ENCODE measurements at places on chromosomes 7 and 10.
A peak's percentile ranks its signal among the peaks of the same experiment; 100 is the strongest.

DNA sequence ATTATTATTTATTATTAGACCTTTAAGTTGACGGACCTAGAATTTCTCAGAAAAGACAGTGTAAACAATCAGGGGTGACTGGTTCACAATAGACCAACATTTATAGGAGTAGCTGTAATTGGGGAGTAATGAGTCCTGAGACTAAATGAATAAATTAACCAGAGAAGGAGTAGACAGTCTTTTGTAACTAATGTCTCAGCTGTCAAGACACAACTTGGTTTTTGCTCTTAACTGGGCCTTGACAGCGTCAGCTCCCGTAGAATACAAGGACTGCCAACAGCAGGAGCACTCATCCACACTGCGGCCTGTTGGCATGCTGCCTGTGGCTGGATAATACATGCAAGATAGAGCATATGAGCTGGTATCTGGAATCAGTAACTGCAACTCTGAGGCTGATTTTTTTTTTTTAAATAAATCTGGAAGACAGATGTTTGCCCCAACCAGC lies 123.9 kb downstream of the CACNA2D1 start:
- H3K4me3 ChIP-seq = no peak overlapping the region
- H3K4me1 ChIP-seq = no peaks in the 10 kb centered on the region
- peak; percentile 84 for DNase-seq
- no peaks in the 10 kb centered on the region for H3K27me3 ChIP-seq
- H3K36me3 ChIP-seq = no peaks in the 10 kb centered on the region

DNA sequence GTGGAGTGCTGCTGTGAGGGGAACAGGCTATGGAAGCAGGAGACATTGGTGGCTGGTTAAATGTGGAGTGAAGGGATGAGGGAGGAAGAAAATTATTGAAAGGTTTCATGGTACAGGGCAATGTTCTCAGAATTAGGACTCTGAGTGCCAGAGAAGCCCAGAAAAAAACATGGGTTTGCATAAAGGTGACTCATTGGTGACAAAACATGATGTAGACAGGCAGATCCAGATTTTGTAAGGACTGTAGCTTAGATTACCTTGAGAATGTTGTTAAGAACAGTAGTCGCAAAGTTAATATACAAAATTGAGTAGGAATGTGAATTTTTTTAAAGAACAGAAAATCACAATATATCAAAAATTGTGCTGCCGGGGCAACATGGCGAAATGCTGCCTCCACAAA lies 134.9 kb upstream of the ZNF438 start:
- H3K27ac ChIP-seq = no peak overlapping the region
- DNase-seq = no peak
- H3K4me1 ChIP-seq = no peaks in the 10 kb centered on the region
- no peaks in the 10 kb centered on the region for H3K36me3 ChIP-seq

DNA sequence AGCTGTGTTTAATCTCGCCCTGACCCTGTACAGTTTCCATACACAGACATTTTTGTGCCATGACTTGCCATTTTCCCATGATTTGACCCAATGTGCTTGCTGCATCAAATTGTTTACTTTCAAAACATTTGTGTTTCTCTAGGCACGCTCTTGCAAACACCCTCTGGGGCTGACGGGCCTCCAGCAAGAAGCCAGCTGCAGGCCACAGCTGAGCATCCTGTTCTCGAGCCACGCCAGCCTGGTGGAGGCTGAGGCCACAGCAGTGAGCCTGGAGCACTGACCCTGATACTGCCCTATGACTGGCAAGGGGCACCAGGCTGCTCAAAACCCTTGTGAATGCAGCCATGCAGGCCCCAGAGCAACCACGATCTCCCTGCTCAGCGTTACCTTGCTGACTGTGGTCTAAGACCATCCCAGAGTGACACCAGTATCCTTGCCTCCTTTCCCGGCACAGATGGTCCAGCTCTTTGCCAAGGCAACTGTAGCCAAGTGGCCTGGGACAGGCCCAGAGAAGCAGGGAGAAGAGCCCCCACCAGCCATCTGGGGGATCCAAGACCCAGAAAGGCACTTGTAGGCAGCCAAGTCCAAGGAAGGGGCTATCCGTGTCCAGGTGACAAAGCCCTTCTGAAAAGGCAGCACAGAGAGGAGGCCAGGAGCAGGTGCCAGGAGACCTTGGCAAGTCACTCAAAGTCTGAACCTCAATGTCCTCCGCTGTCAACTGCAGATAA lies 78.5 kb downstream of the OAT start:
- no peak overlapping the region for H3K4me3 ChIP-seq
- no peaks in the 10 kb centered on the region for H3K36me3 ChIP-seq
- DNase-seq = peak; percentile 86

DNA sequence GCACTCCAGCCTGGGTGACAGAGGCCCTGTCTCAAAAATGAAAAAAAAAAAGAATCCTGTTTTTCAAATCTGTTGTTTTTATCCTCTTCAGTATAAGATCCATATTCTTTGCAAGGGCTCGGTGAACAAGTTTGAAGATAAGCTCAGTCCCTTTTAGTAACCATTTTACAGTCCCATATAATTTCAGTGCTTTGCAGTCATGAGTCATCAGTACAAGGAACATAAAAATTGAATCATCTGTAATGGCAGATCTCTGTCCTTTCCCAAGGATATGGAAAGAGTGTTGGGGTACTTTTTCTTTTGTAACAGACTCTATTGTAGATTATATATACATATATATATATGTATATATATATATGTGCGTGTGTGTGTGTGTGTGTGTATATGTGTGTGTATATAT lies 52.2 kb upstream of the ZPBP start:
- no peak for DNase-seq
- no peak overlapping the region for H3K4me3 ChIP-seq
- peaks cover 9% of the 10 kb centered on the region for H3K27me3 ChIP-seq
- no peaks in the 10 kb centered on the region for H3K36me3 ChIP-seq
- H3K4me1 ChIP-seq = no peaks in the 10 kb centered on the region

DNA sequence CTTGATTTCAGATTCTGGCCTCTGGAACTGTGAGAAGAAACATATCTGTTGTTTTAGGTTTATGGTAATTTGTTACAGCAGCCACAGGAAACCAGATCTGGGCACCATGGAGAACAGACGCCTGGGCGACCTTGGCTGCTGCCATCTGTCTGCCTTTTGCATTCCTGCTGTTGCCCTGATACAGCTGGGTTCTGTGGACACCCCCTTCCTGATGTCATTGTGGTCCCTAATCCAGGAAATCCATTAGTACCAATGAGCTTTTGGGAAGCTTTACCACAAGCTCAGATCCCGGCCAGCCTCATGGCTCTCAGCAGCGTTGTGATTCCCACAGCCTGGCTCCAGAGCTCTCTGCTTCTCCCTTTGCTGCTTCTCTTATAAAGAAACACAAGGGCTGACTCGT lies 174.2 kb upstream of the NPS start:
- no peak for DNase-seq
- H3K4me1 ChIP-seq = no peaks in the 10 kb centered on the region
- no peak overlapping the region for H3K4me3 ChIP-seq
- H3K36me3 ChIP-seq = peaks cover 27% of the 10 kb centered on the region

GRCh38 chr10:88418871-88419270 lies 164.2 kb downstream of the RNLS start:
- no peak overlapping the region for H3K27ac ChIP-seq
- no peak for DNase-seq
- H3K4me3 ChIP-seq = no peak overlapping the region

- no peaks in the 10 kb centered on the region for H3K27me3 ChIP-seq
- peak overlapping the region; percentile 100 for H3K4me3 ChIP-seq
- no peaks in the 10 kb centered on the region for H3K4me1 ChIP-seq
Observed at GRCh38 chr10:92291921-92292845, 1.2 kb downstream of the MARCHF5 start.

GRCh38 chr7:13850185-13850752 lies 139.2 kb downstream of the ETV1 start:
- DNase-seq = no peak
- no peaks in the 10 kb centered on the region for H3K4me1 ChIP-seq
- H3K36me3 ChIP-seq = no peaks in the 10 kb centered on the region

GRCh38 chr7:23058408-23059096 lies 44.6 kb upstream of the HYCC1 start:
- no peak overlapping the region for H3K27ac ChIP-seq
- no peak for DNase-seq
- H3K27me3 ChIP-seq = no peaks in the 10 kb centered on the region
- no peaks in the 10 kb centered on the region for H3K36me3 ChIP-seq

GRCh38 chr10:11835704-11836103 lies 12.5 kb downstream of the PROSER2 start:
- H3K27ac ChIP-seq = no peak overlapping the region
- H3K4me1 ChIP-seq = no peaks in the 10 kb centered on the region
- H3K27me3 ChIP-seq = no peaks in the 10 kb centered on the region

DNA sequence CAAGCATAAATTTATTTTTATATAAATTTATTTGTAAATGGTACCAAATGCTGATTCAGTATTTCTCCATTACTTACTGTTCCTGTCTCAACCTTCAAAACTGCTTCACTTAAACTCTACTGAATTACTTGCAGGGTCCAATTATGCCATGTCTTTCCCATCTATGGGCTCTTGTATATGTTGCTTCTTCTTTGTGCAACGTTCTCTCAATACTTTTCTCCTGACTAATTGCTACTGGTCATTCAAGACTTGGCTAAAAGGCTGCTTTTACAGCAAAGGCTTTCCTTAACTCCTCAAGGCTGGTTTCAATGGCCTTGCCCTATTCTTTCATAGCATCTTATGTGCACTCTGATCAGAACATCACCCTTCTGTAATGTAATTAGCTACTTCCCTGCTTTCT lies 67.9 kb downstream of the RNLS start:
- H3K36me3 ChIP-seq = no peaks in the 10 kb centered on the region
- no peaks in the 10 kb centered on the region for H3K27me3 ChIP-seq
- H3K4me1 ChIP-seq = no peaks in the 10 kb centered on the region
- no peak overlapping the region for H3K4me3 ChIP-seq

DNA sequence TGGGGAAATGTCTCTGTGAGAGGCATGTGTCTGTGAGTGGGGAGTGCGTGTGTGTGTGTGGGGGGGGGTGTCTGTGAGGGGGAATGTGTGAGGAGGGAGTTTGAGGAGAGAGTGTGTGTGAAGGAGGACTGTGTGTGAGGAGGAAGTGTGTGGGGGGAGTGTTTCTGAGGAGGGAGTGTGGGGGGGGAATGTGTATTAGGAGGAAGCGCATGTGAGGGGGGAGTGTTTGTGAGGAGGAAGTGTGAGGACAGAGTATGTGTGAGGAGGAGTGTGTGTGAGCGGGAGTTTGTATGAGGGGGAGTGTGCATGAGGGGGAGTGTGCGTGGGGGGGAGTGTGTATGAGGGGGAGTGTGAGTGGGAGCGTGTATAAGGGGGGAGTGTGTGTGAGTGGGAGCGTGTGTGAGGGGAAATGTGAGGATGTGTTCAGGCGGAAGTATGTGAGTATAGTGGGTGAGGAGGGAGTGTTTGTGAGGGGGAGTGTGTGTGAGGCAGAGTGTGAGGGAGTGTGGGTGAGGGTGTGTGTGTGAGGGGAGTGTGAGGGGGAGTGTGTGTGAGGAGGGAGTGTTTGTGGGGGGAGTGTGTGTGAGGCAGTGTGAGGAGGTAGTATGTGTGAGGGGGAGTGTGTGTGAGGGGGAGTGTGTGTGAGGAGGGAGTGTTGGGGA lies 21.8 kb upstream of the PTPRN2 start:
- H3K4me1 ChIP-seq = no peaks in the 10 kb centered on the region
- H3K27me3 ChIP-seq = no peaks in the 10 kb centered on the region
- H3K27ac ChIP-seq = no peak overlapping the region
- H3K36me3 ChIP-seq = no peaks in the 10 kb centered on the region
- H3K4me3 ChIP-seq = no peak overlapping the region
- DNase-seq = no peak

DNA sequence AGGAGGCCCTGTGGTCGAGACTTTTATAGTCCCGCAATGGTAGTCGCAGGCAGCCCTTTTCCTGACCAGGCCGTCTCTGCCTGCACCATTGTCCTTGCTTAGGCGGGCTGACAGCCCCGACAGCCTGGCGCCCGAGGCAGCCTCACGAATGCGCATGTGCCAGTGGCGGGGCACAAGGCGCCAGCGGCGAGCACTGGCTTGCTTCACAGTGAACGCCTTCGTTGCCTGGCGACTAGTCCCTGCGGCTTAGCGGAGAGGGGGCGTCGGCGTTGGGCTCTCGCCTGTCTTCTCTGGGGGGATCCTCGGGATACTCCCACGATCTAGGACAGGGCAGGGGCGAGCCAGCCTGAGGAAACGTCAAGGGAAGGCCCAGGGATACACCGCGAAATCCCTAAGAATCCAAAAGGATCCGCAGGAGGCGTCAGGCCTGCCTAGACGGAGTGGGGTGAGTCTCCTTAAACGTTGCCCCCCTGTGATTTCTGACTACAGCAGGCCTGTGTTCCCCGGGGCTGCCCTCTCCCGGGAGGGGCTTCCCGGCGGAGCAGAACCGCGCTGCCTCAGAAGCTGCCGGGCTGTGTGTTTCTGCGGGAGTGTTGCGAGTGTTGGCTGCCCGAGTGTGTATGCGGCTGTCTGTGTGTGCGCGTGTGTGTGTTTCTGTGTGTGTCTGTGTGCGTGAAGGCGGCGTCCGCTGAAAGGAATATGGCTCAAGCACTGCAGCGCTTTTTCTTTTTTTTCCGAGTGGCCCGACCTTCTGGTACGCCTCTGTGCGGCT lies 20.5 kb upstream of the ZNF273 start:
- no peaks in the 10 kb centered on the region for H3K4me1 ChIP-seq
- H3K27me3 ChIP-seq = peaks cover 6% of the 10 kb centered on the region
- DNase-seq = peak; percentile 87
- H3K36me3 ChIP-seq = no peaks in the 10 kb centered on the region
- peak overlapping the region; percentile 50 for H3K27ac ChIP-seq

DNA sequence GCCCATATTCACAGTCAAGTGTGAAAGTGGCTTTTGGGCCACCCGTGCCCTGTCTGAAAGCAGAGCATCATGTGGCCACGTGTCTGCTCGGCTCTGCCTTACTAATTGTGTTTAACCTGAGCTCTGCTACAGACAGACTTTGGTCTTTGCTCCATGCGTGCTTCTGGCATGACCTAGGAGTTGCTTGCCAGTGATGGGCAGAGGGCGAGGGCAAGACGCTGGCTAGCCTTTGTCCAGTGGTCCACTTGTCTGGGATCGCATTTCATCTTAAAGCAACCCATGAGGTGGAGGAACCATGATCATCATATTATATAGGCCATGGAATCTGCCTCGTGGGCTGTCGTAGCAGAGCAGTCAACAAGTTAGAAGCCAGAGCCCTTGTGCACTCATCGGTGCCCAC lies 123.3 kb upstream of the INSYN2A start:
- H3K4me3 ChIP-seq = no peak overlapping the region
- DNase-seq = no peak
- H3K27me3 ChIP-seq = no peaks in the 10 kb centered on the region
- no peak overlapping the region for H3K27ac ChIP-seq

DNA sequence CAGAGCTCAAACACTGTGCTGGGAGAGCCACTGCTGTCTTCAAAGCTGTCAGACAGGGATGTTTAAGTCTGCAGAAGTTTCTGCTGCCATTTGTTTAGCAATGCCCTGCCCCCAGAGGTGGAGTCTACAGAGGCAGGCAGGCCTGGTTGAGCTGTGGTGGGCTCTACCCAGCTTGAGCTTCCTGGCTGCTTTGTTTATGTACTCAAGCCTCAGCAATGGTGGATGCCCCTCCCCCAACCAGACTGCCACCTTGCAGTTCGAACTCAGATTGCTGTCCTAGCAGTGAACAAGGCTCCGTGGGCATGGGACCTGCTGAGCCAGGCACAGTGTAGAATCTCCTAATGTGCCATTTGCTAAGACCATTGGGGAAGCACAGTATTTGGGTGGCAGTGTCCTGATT lies 4.6 kb upstream of the CYP2C19 start:
- no peaks in the 10 kb centered on the region for H3K27me3 ChIP-seq
- H3K27ac ChIP-seq = no peak overlapping the region
- no peaks in the 10 kb centered on the region for H3K36me3 ChIP-seq
- no peaks in the 10 kb centered on the region for H3K4me1 ChIP-seq

GRCh38 chr10:79336739-79337138 lies 10.5 kb upstream of the PPIF start:
- no peaks in the 10 kb centered on the region for H3K36me3 ChIP-seq
- H3K4me1 ChIP-seq = peaks cover 10% of the 10 kb centered on the region
- no peaks in the 10 kb centered on the region for H3K27me3 ChIP-seq
- H3K4me3 ChIP-seq = no peak overlapping the region
- DNase-seq = no peak

Measured in tibial artery (tissue), 4 donors.